ENCODE measurements at places on chromosomes 4 and X.
A peak's percentile ranks its signal among the peaks of the same experiment; 100 is the strongest.

DNA sequence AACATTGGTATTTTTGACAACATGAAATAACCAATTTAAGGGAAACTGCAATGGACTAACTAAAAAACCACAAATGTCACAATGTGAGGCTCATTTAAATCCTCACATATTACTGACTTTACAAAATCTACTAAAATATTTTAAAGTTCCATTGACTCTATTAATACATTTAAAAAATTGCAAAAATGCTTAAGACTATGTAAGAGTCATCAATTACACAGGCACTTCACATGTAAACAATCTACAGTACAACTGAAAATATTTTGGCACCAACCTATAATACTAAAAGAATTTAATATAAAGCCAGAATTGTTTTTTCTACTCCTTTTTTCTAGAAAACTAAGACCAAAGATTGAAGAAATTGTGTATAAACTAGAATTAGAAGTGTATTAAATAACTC is 76.8 kb upstream of the RBMXL3 start:
- no peak for DNase-seq

DNA sequence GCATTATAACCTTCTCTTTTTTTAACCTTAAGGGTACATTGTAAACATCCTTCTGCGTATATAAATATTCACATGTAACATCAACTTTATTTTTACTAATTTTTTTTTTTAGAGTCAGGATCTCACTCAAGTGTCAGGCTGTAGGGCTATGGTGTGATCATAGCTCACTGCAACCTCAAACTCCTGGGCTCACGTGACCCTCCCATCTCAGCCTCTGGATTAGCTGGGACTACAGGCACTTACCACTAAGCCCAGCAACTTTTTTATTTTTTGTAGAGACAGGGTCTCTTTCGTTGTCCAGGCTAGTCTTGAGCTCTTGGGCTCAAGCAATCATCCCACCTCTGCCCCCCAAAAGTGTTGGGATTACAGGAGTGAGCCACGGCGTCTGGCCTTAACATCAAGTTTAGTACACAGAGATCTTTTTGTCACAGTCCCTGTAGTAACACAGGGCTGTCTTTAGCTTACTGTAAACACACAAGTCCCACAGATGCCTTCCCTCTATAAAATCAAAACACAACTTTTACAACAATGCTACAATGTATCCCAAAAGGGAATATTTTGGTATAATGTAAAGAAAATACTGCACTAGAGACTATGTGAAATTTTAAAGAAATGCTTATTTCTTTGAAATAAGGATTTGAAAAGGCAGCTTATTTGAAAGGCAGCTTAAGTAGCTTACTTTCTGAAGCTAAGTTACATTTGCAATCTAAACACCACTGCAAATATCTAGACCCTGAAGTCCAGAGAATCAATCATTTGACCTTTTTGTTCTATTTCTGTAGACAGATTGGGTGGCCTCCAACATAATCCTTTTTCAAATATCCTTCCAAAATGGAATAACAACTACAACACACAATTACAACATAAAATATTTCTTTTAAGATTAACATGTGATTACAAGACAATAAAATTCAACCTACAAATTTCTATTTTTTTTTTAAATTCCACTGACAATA is 116.0 kb downstream of the APBB2 start:
- no peak for DNase-seq

DNA sequence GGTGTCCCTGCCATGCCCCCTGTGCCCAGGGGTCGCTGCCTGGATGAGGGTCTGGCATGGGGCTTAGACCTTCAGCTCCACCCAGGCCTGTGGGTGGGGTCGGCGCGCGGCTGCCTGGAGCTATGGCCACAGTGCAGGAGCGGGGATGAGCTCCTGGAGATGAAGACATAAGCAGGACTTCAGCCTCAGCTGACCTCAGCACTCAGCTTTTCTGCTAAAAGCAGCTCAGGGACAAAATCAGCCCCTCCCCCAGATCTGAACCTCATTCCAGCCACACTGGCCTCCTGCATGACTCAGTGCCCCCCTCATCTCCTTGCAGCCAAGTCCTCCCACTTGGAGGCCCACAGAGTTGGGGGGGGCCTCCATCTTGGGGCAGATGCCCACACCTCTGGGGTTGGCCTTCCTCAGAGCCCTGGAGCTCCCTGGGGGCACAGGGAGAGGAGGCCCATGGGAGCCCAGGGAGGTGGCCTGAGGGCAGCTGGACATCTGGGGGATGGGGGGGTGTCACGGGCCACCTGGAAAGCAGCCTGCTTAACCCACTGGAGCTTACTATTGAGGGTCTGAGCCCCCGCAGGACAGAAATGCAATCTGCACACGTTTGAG is 19.4 kb upstream of the CPLX1 start:
- DNase-seq = peak; percentile 63

- no peak for DNase-seq
Observed at GRCh38 chrX:13759152-13759718, 24.7 kb downstream of the OFD1 start.
